ENCODE measurements at places on chromosomes 3 and 15.

GRCh38 chr3:109284071-109284470, 32.2 kb downstream of the DPPA2 start:
- H3K27ac ChIP-seq = no peak overlapping the region
- no peaks in the 10 kb centered on the region for H3K4me1 ChIP-seq
- H3K27me3 ChIP-seq = no peaks in the 10 kb centered on the region
- no peak overlapping the region for H3K4me3 ChIP-seq
- H3K36me3 ChIP-seq = no peaks in the 10 kb centered on the region
- DNase-seq = no peak

DNA sequence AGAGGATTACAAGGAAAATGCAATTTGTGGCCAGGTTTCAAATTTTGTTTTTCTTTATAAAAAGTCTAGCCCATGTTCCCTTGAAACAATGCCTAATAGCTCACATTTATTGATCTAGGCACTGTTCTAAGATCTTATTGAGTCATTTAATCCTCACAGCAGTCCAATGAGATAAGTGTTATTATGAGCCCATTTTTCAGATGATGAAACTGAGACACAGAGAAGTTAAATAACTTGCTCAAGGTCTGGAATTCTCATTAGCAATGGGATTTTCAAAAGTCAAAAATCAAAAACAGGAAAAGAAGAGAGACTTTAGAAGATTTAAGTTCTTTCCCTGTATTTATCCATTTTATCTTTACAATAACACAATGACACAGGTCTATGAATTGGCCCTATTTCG, 90.0 kb upstream of the COL6A5 start:
- DNase-seq = no peak
- no peaks in the 10 kb centered on the region for H3K4me1 ChIP-seq

DNA sequence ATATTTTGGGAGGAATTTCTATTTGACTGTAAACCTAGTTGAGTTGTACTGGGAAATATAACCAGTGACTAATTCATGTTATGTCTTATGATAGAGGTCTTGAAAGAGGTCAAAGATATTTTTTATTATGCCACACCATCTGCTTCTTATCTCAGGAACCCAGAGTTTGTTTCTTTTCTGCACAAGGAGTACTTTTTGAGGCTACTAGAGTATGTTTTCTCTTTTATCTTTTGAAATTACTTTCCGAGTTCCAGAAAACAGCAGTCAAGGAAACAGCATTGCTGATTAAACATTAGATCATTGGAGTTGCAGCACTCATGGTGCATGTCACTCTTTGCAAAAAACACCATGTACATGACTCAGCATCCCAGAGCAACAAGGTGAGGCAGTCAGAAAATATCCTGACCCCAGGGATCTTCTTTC, 645.8 kb upstream of the NR2F2 start:
- no peaks in the 10 kb centered on the region for H3K27me3 ChIP-seq
- no peak for DNase-seq
- no peak overlapping the region for H3K27ac ChIP-seq

- H3K4me1 ChIP-seq = no peaks in the 10 kb centered on the region
- no peak for DNase-seq
- no peaks in the 10 kb centered on the region for H3K36me3 ChIP-seq
- H3K27me3 ChIP-seq = peaks cover 23% of the 10 kb centered on the region
Observed at GRCh38 chr15:96328181-96328876, 2.2 kb upstream of the NR2F2 start.

GRCh38 chr15:60853109-60853508, 374.2 kb upstream of the ICE2 start:
- H3K36me3 ChIP-seq = no peaks in the 10 kb centered on the region
- no peak overlapping the region for H3K27ac ChIP-seq
- H3K4me1 ChIP-seq = no peaks in the 10 kb centered on the region
- no peaks in the 10 kb centered on the region for H3K27me3 ChIP-seq
- DNase-seq = no peak

DNA sequence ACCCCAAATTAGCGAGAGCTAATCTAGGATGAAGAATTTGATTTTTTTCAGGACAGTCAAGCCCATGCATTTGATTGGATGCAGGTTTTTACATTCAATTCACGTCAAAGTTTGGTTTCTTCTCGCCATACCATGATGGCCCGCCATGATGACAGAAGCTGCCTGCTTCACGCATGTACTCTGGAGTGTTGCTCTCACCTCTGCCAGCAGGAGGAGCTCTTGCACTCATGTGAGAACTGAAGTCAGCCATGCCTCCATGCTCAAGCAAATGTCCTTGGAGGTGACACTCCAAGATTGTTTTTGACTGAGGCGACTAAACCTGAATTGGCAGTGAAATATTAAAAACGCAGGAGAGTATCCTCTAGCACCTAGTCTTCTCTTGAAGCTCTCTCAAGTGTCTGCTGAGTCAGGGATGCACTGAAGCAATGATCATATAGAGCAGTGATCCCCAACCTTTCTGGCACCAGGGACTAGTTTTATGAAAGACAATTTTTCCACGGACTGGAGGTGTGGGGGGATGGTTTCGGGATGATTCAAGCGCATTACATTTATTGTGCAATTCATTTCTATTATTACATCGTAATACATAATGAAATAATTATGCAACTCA, 120.9 kb downstream of the SAMMSON start:
- H3K4me3 ChIP-seq = no peak overlapping the region
- no peaks in the 10 kb centered on the region for H3K36me3 ChIP-seq
- H3K4me1 ChIP-seq = no peaks in the 10 kb centered on the region
- H3K27ac ChIP-seq = no peak overlapping the region

GRCh38 chr3:194748225-194748624, 62.5 kb downstream of the FAM43A start:
- DNase-seq = no peak
- no peaks in the 10 kb centered on the region for H3K27me3 ChIP-seq
- no peak overlapping the region for H3K4me3 ChIP-seq
- no peaks in the 10 kb centered on the region for H3K36me3 ChIP-seq

DNA sequence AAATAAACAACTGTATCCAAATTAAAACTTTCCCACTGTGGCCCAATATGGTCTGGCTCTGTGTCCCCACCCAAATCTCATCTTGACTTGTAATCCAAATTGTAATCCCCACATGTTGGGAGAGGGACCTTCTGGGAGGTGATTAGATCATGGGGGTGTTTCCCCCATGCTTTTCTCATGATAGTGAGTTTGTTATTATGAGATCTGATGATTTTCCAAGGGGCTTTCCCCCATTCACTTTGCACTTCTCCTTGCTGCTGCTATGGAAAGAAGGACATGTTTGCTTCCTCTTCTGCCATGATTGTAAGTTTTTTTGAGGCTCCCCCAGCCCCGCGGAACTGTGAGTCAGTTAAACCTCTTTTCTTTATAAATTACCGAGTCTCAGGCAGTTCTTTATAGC, 55.0 kb downstream of the MINDY4B start:
- no peak for DNase-seq
- H3K36me3 ChIP-seq = no peaks in the 10 kb centered on the region
- no peak overlapping the region for H3K4me3 ChIP-seq

DNA sequence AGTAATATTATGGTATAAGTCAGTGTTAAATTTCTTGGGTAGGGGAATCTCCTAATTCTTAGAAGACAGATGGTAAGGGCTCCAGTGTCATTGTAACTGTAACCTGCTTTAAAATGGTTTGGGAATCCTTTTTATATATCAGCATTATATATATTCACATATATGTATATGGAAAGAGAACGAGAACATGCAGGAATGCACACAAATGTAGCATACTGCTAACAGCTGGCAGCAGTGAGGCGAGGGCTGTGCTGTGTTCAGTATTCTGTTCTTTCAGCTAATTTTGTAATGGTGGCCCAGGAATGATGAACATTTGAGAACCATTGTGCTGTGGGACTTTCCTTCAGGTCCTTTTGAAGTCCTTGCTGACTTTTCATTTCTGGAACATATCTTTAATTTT, 60.8 kb downstream of the EEFSEC start:
- H3K27ac ChIP-seq = no peak overlapping the region
- no peaks in the 10 kb centered on the region for H3K27me3 ChIP-seq
- peaks cover 6% of the 10 kb centered on the region for H3K4me1 ChIP-seq

DNA sequence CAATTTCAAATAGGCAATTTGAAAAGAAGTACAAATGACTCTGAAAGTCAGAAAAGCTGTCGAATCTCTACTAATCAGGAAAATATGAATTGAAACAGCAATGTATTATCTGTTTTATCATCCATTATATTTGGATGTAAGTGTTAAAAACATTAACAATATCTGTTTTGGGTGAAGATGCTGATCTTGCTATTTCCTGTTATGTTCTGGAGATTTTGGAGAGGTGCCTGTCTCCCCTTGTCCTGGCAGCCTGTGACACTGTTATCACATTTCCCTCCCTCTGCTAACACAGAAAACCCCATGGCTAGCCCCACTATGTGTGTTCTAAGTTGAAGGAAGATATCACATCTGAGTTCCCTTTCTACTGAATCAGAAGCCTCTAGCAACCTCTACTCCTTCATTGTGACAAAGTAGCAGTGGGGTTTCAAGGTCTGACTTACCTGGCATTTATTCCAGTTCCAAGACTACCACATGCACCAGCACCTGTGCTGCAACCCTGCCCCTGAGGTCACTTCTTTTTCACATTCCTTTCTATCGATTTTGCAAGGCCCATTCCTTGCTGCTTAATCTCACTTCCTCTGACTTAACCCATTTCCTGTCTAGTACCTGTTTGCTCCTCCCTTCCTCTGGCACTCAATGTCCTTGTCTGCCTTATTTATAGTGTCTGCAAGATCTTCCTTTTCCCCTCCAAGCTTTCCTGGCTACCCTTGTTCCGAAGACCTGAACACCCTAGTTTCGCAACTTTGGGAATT, 95.5 kb upstream of the COL8A1 start:
- no peaks in the 10 kb centered on the region for H3K36me3 ChIP-seq
- H3K27ac ChIP-seq = no peak overlapping the region
- H3K4me3 ChIP-seq = no peak overlapping the region

GRCh38 chr15:101024706-101025500, 105.7 kb downstream of the LRRK1 start:
- DNase-seq = no peak
- peaks cover 19% of the 10 kb centered on the region for H3K36me3 ChIP-seq
- peaks cover 35% of the 10 kb centered on the region for H3K4me1 ChIP-seq

GRCh38 chr3:172669021-172669420, 41.8 kb downstream of the NCEH1 start:
- no peaks in the 10 kb centered on the region for H3K27me3 ChIP-seq
- no peak for DNase-seq
- H3K27ac ChIP-seq = no peak overlapping the region
- no peaks in the 10 kb centered on the region for H3K36me3 ChIP-seq
- no peak overlapping the region for H3K4me3 ChIP-seq

DNA sequence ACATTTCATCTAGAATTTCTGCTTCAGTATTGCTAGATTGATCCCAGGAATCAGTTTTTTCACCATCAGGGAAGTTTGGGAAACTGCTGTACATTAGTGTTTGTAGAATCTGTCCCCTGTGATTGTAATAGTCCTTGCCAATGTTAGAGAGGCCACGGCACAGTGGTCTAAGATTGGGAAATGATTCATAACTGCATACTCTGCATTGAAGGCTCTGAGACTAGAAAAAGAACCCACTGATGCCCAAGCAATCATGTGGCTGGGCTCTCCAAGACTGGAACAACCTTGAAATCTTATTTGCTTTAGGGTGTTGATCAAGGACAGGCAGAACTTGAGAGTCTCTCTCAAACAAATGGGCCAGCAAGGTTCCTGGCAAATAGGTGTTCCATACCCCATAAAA, 245.6 kb upstream of the LRTM1 start:
- DNase-seq = no peak
- no peaks in the 10 kb centered on the region for H3K27me3 ChIP-seq
- no peak overlapping the region for H3K27ac ChIP-seq
- no peak overlapping the region for H3K4me3 ChIP-seq

DNA sequence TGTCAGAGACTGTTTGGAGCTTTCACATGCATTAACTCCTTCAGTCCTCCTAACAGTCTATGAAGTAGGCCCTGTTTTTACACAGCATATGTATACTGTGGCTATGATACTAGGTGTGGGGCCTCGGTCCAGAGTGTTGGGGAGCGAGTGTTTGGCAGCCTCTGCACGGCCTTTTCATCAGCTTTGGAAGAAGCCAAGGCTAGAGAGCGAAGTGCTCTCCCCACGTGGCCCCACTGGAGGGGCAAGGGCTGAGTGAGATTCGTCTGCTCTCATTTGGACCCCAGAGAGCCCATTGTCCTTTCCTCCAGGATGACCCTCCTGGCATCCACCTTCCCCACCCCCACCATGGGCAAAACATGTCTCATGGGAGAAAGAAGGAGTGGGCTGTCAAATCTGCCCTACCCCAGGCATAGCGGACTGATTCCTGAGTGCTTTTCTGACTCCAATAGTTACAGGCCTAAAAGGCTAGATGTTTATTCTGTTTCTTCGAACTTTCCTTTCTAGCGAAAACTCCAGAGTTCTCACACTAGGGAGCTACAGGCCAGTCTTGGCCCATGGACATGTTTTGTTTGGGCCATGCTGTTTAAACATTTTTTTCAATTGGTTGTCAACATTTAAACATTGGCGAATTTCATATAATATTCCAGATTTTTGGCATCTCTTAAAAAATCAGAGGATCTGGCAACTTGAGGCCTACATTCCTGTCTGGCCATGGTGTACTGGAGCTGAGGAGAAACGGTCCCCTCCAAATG, 76.0 kb downstream of the EEFSEC start:
- no peaks in the 10 kb centered on the region for H3K36me3 ChIP-seq
- H3K4me1 ChIP-seq = no peaks in the 10 kb centered on the region
- DNase-seq = no peak
- no peak overlapping the region for H3K27ac ChIP-seq
- no peaks in the 10 kb centered on the region for H3K27me3 ChIP-seq

GRCh38 chr15:69951898-69952555, 145.7 kb downstream of the TLE3 start:
- no peak overlapping the region for H3K4me3 ChIP-seq
- H3K4me1 ChIP-seq = no peaks in the 10 kb centered on the region
- H3K27me3 ChIP-seq = no peaks in the 10 kb centered on the region
- H3K36me3 ChIP-seq = no peaks in the 10 kb centered on the region

DNA sequence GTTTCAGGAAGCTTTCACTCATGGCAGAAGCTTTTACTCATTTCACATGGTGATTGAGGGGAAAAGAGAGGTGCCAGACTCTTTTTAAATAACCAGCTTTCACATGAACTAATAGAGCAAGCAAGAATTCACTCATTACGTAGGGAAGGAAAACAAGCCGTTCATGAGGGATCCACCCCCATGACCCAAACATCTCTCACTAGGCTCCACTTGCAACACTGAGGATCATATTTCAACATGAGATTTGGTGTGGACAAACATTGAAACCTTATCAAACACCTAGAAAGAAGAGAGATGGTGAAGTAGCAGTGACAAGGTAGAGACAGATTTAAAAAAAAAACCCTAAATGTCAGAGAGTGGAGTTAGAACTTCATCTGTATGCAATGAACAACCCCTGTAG, 408.6 kb upstream of the PDZRN3 start:
- no peak for DNase-seq
- H3K36me3 ChIP-seq = no peaks in the 10 kb centered on the region
- no peak overlapping the region for H3K27ac ChIP-seq
- H3K4me1 ChIP-seq = no peaks in the 10 kb centered on the region
- no peak overlapping the region for H3K4me3 ChIP-seq
